ENCODE measurements at places on chromosomes 12 and 14.

GRCh38 chr14:52020866-52021717 lies 31.7 kb downstream of the RTRAF start:
- DNase-seq = no peak

GRCh38 chr12:5785601-5786000 lies 159.5 kb downstream of the ANO2 start:
- DNase-seq = no peak

DNA sequence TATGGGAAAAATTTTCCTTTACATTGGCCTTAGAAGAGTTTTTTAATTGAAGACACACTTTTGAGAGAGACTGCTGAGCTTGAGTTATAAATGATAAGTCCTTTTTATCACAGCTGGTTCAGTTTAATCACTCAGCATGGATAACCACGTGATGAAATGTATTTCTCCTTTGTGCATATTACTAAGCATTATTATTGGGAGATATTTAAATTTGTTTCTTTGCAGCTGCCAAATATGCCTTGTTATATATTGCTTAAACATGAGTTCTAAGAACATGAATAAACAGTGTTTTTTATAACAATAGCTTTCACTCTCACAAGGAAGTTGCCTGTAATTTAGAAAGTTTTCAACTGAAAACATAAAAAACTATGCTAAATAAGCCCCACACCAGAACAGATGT lies 293.5 kb upstream of the LRFN5 start:
- no peak for DNase-seq

DNA sequence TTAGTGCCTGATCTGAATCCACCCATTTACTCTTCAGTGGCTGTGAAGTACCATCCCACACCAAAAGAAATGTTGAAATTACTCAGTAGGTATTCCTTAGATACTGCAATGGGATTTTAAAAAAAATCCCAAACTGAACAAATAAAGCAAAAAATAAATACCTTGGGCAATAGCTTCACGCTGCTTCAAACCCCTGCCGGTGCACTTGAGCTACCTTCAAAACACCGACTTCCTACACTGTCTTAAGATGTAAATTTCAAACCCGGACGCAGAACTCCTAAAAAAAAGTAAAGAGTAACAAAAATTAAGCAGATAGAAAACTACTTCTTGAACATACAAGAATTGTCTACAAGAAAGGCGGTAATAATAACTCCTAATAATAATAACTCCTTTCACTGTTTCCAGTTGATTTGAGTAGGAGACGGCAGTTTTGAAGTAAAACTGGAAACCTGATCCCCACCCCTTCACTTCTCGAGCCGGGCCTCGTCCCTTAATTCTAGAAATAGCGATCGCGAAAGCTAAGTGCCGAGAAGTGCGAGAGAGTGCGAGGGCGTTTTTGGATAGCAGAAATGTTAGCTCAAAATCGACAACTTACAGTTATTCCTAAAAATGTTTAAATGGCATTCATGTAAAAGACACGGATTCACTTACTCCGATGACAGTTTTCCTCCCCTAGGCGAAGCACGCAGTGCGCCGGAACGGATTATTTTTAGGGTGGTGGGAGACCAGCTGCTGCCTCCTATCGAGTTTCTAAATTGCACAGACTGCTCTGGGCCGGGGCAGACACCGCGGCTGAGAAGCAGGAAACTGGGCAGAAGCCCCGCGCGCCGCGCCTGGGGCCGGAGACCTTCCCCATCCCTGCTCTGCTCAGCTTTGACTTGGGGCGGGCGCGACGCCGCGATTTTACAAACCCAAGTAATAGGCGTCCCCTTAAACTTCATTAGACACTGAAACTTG lies at the start of gene ABCC9:
Gene ABCC9 (minus strand): TSS at position 878 of the 957 bp plus-strand sequence. CDS start 4,752 bp downstream, outside the sequence.
- no peak for DNase-seq

DNA sequence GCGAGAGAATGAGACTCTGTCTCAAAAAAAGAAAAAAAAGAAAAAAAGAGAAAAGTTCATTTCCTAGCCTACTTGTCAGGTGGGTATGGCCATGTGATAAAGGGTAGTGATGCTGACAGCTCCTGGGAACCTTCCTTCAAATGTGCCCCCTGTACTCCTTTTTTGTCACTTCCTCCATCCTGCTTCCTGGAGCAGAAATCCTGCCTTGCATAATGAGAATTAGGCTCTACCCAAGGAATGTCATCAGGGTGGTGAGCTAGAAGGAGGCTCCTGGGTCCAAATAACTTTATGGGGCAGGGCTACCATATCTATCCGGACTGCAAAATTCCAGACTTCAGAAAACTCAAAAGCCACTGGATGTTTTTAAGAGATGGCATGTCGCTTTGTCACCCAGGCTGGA lies 27.8 kb upstream of the FBXO34 start:
- no peak for DNase-seq

DNA sequence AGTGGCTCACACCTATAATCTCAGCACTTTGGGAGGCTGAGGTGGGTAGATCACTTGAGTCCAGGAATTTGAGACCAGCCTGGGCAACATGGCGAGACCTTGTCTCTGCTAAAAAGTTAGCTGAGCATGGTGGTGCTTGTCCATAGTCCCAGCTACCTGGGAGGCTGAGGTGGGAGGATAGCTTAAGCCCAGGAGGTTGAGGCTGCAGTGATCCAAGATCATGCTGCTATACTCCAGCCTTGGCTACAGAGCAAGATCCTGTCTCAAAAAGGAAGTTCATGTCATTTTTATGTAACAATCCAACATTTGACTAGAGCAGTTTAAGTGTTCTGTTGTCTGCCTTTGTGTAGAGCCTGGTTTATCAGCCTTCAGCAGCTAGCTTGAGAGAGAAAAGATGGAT lies 6.2 kb downstream of the OXA1L start:
- no peak for DNase-seq

DNA sequence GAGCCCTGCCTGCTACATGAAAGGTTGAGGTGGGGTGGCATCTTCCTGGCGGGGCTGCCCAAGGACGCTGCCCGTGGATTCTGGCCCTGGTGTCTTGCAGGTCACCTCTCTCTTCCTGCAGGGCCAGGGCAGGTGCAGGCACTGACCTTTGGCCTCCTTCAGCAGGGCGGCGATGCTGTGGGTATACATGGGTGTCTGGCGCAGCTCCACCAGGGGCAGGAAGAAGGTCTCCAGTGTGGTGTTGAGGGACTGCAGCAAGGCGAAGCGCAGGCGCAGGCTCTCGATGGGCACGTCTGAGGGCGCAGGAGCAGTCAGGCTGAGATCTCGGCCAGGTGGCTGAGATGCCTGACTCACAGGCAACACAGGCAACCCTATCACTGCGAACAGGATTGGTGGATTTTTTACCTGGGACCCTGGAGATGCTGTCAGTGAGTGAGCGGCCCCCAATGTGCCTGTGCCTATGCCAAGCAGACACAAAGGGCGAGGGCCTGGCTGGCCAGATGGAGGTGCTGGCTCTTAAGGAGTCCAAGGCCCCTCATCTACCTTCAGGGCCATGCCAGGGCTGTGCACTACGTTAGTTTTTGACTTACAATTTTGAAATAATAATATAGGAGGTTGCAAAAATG lies 45.7 kb downstream of the TRAFD1 start:
- DNase-seq = no peak

DNA sequence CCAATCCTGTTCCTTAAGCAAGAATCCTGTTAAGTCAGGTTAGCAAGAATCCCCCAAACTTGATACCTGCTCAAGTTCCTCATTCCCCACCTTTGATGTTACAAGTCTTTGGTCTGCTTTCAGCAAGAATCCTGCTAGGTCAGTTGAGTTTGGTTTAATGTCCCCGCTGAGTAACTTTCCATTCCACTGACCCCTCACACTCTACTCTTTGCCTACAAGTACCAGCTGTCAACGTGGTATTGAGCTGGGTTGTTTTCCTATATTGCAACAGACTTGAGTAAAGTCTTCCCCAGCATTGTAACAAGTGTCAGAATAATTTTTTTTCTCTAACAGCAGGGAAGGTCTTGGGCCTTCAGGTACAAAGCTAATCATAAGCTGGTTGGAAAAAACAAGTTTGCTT lies 6.3 kb downstream of the PPM1H start:
- DNase-seq = no peak

GRCh38 chr14:72786378-72787350 lies 107.2 kb downstream of the DPF3 start:
- no peak for DNase-seq

- no peak for DNase-seq
Observed at GRCh38 chr14:37590428-37591139, 4.5 kb downstream of the FOXA1 start.

DNA sequence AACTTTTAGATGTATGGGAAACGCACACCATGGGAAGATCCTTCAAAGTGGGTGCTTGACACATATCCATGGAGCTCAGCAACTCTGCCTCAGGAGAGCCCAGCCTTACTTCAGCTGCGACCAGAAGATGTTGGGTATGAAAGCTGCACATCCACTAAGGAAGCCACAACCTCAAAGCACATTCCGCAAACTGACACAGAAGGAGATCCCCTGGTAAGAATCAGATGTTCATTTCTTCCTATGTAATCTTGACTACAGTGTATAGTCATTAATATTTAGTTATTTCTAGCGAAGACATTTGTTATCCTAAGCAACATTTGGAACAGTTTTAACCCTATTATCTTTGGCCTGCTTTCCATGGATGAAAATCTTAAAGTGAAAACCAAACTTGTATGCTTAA lies 374.2 kb downstream of the NAV3 start:
- DNase-seq = no peak

DNA sequence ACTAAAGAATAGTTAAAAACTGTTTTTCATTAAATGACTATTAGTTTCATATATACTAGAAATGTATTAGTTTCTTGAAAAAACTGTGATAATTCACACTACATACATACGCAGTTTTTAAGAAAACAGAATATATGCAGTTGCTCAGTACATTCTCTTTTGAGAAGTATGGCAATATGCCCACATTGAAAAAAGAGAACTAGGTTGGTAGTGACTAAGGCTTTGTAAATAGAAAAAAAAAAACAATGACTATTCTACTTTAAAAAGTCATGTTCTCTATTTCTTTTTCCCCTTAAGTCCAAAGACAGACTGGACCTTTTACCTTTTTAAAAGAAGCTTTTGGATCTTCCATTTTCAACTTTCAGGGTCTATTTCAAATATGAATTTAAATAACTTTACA lies 25.0 kb downstream of the SNX6 start:
- no peak for DNase-seq

DNA sequence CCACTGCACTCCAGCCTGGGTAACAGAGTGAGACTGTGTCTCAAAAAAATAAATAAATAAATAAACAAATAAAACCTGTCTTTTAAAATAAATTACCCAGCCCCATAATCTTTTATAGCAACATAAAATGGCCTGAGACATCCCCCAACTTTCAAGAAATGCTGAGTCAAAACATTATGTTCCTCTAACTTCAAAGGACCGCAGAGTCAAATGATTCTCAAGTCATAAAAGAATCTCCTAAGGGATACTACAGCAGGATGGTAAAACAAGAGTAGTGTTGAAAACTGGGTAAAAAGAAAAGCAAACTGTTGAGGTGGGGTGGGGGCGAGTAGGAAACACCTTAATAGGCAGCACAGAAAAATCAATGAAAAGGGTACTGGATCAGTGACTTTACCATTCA lies 9.5 kb downstream of the BLTP3B start:
- DNase-seq = no peak

- no peak for DNase-seq
Observed at GRCh38 chr12:19925841-19926240, 442.5 kb upstream of the PDE3A start.

Data from CD4-positive, alpha-beta T cell treated with Interleukin-17A for 1 hour (primary cell).